ENCODE measurements at places on chromosomes 13 and 19. TPM values are rescaled to one million over a fixed set of nuclear protein-coding genes. Genes with fewer than 3 reads are reported as not detected.

The FCER2 gene
- not detected for total RNA-seq

The ZNF865 gene
- total RNA-seq = 13.6 TPM

GRCh38 chr19:3398114-3398899 is 31.9 kb downstream of the NFIC start:
- H3K27me3 ChIP-seq = no peaks in the 10 kb centered on the region

GRCh38 chr19:15640294-15640903 is at the start of gene CYP4F3:
Gene CYP4F3 (plus strand): TSS chr19:15640897. CDS start chr19:15641416, 519 bp downstream.
- no peaks in the 10 kb centered on the region for H3K4me1 ChIP-seq
- H3K4me3 ChIP-seq = no peak within 1 kb of the TSS
- H3K27ac ChIP-seq = no peak within 1 kb of the TSS
- peaks cover 2% of the 10 kb centered on the region for H3K27me3 ChIP-seq
- no peaks in the 10 kb centered on the region for H3K36me3 ChIP-seq
- no peak for DNase-seq

DNA sequence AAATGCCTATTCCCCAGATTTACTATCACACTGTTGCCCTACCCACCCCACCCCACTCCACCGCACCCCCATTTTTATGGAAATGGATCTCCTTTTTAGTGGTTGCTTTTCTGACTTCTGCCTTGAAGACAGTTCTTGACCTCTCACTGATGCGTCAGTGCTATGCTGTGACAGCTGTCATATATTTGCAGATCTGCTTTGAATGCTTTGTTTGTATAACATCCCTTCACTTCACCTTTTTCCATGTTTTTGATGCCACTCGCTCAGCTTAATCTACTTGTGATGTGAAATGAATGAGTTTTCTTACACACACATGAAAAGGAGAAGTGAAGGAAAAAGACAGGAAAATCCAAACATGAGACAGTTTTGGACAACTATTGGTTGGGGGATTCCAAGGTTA is 731.0 kb downstream of the SLITRK6 start:
- H3K27ac ChIP-seq = no peak overlapping the region
- H3K27me3 ChIP-seq = no peaks in the 10 kb centered on the region
- no peak overlapping the region for H3K4me3 ChIP-seq
- no peaks in the 10 kb centered on the region for H3K36me3 ChIP-seq

DNA sequence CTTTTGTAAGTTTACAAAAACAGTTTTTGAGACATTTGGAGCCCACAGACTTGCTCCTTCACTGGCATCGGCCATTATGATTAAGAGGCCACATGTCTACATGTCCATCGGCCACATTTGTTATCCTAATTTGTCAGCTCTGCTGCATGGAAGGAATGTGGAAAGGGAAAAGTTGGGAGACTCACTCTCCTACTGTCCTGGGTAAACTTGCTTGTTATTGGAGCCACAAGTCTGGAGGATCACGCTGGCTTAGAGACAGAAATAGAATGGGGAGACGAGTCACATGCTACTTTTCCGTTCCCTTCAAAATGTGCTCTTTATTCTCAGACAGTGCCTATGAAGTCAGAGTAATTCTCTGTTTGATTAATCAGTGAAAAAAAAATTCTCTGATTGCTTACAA is 741.2 kb upstream of the PCDH9 start:
- no peaks in the 10 kb centered on the region for H3K27me3 ChIP-seq
- no peaks in the 10 kb centered on the region for H3K4me1 ChIP-seq
- H3K36me3 ChIP-seq = no peaks in the 10 kb centered on the region
- no peak overlapping the region for H3K27ac ChIP-seq
- H3K4me3 ChIP-seq = no peak overlapping the region

GRCh38 chr19:8113017-8113416 is 36.4 kb downstream of the FBN3 start:
- H3K27me3 ChIP-seq = no peaks in the 10 kb centered on the region
- no peak overlapping the region for H3K27ac ChIP-seq
- DNase-seq = no peak
- no peak overlapping the region for H3K4me3 ChIP-seq
- H3K4me1 ChIP-seq = no peaks in the 10 kb centered on the region

DNA sequence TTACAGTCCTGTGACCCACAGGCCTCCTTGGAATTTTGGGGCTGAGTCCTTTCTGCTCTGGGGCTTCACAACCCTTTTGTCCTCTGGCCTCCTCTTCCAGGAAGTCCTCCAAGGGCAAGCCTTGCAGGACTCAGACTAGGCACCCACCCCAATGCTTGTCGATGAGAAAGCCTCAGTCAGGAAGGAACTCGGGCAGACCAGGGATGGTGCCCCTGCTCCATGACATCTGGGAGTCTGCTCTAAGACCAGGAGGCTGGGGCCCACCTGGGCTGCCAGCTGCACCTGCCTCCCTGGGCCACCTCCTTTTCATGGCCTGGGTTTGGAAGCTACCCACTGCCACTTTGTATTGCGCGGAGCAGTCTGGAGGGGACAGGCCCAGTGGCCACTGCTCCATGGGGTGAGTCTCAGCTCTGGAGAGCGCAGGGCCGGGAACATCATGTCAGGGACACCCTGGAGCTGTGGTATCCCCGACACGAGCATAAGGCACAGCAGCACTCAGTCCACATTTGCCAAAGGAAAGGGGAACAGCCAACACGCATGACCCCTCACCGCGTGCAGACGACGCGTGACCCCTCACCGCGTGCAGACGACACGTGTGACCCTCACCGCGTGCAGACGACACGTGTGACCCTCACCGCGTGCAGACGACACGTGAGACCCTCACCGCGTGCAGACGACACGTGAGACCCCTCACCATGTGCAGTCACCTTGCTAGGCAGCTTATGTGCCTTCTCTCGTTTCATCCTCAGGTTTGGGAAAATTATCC is 10.8 kb downstream of the C2CD4C start:
- no peaks in the 10 kb centered on the region for H3K4me1 ChIP-seq
- H3K27me3 ChIP-seq = peaks cover 10% of the 10 kb centered on the region
- DNase-seq = no peak

- H3K4me1 ChIP-seq = no peaks in the 10 kb centered on the region
- no peak overlapping the region for H3K27ac ChIP-seq
- H3K36me3 ChIP-seq = peaks cover 14% of the 10 kb centered on the region
- no peak for DNase-seq
- H3K27me3 ChIP-seq = no peaks in the 10 kb centered on the region
Measured at GRCh38 chr19:56026769-56027168, 40.2 kb downstream of the NLRP5 start.

All from HFFc6 (cell line).